ENCODE measurements at places on chromosomes 3 and 15.

- DNase-seq: no peak
These were observed 184.6 kb upstream of the CMC1 start for GRCh38 chr3:28056806-28057205.

GRCh38 chr3:143831208-143831607, 17.1 kb downstream of the SLC9A9 start:
- DNase-seq: no peak

DNA sequence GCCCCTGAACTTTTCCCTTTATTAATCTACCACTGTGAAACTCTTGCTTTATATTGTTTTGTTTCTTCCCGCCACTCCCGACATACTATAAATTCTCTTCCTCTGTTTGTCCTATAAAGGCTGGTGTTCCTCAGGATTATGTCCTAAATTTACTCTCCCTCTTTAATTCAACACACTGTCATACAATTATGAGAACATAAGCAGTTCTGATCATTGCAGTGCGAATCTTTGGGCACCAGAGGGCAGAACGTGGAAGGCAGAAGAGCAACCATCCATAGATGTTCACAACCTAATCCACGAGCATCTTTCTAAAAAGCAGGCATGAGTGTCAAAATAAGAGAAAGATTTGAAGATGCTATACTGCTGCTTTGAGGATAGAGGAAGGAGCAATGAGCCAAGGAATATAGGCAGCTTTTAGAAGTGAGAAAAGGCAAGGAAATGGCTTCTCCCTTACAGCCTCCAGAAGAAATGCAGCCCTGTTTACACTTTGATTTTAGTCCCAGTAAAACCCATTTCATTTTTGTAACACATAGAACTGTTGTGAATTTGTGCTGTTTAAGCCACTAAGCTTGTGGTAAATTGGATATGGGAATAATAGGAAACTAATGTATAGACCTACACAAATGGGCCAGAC, 179.4 kb downstream of the GBE1 start:
- DNase-seq: no peak

GRCh38 chr3:66800941-66801545, 197.1 kb upstream of the KBTBD8 start:
- no peak for DNase-seq

GRCh38 chr15:84595660-84596059, 5.1 kb upstream of the ZSCAN2 start:
- DNase-seq: no peak

DNA sequence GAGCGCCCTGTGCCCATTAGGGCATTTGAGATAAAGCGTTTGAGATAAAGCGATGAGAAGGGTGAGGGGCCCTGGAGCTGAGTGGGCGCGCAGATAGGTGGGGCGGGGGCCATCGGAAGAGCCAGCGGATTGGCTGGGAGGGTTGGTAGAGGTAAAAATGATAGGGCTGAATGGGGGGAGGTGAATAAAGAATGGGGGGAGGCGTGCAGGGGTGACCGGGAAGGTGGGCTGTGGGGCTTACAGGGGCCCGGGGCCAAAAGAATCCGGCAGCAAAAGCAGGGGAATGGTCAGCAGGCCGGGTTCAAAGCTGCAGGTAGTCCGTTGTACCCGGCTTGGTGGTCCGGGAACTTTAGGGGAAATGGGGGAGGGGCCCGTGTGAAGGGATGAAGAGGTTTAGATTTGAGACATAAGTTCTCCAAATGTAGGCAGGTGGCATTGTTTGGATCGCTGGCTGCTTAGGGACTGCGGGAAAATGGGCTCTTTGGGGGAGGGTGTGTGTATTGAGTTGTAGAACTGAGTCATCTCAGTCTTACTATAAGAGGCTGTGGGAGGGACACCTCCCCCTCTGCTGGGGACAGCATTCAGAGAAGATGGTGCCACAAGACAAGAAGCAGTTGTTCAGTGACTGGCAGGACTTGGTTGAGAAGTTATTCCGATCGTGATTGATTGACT, 610 bp downstream of the ARID3B start:
- peak; percentile 41 for DNase-seq

DNA sequence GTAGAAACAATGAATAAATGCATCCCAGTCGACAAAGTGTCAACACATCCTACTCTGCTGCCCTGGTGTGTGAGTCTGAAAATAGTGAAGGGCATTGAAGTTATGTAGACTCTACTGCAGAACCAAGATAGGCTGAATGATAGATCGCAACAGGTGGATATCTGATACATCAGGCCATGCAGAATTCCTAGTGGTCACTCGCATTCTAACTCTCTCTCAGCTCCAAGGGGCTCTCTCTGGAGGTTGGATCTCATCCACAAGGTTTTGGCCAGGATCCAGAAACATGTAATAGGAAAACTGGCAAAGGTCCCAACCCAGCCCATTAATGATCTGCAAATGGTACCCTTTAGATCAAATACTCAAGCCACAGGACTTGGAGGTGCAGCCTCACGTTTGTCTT, 514.1 kb downstream of the MAGI1 start:
- no peak for DNase-seq

DNA sequence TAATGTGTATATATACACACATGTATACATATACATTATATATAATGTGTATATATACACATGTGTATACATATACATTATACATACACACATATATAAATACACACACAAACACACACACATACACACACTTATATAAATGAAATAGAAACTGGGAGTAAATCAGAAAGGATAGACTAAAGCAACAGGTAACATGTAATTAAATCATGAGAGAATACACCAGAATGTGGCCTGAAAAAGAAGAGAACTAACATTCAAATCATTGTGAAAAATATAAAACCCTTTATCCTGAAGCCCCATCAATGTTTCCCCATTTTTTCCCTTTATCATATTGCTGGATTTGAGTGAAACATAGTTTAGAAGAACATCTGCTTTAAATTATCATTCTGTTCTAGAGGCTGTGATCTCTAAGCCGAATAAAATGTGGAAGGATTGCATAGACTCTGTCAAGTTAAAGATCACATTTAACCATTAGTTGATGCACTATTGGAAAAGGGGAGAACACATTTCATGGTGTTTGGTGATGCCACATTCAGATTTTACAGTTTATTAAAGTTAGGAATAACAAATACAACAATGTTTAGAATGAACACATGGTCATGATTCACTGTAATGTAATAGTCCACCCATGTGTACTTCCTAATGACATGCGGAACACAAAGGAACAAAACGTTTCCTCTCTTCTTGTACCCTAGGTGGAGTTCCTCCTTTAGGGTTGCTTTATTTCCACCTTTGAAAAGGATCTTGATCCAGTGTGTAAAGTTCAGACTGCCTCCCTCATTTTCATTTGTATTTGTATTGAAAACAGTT, 12.5 kb upstream of the THRB start:
- no peak for DNase-seq

DNA sequence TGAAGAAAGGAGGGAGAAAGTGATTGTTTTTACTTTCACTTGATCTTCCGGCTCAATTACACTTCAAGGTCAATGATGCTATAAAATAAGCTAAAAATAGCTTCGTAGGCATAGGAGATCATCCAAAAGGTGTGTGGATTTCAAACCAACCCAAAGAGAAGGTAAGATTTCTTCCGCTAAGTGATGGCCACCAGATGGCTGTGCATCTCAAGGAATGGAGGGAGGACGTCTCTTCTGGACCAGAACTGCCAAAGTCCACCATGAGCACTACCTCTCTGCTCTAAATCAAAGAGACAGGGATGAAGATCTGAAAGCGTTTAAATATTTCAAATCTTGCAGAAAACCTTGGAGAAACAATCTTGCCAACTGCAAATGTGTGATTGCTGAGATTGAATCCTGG, 199.1 kb upstream of the ZPLD1 start:
- DNase-seq: no peak

GRCh38 chr3:10551821-10552630, 46.6 kb upstream of the ATP2B2 start:
- peak; percentile 62 for DNase-seq

DNA sequence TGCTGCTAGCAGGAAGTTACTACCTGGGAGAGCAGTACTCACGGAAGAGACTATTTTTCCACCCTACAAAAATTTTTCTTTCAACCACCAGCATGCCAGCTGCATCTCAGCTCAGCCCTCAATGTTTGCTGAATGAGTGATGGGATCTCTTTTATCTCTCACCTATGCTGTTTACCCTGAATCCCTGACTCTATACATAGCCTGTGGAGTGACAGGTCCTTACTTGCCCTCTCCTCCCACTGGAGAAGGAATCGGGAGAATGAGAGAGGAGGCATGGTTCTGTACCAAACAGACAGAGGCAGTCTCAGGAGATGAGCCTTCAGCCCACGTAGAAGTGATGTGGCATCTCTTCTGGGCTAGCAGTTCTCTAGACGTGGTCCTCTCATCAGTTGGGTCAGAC, 6.7 kb upstream of the DGKG start:
- DNase-seq: no peak

DNA sequence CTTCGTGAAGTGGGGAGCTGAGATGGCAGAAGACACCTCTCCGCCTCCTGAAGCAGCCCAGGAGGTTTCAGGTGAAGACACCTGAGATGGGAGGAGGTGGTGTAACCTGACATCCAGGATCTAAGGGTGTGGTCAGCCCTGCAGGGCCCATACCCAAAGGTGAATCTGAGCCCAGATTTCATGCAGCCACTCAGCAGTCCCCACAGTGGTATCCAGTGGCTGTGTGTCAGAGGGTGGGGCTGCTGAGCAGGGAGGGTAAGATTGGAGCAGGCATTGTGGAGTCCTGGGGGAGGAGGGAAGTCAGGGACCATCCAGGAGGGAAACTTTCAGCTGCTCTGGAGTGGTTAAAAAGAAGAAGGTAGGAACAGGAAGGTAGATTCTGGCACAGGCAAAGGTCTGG, 46.0 kb upstream of the SMAD6 start:
- no peak for DNase-seq

DNA sequence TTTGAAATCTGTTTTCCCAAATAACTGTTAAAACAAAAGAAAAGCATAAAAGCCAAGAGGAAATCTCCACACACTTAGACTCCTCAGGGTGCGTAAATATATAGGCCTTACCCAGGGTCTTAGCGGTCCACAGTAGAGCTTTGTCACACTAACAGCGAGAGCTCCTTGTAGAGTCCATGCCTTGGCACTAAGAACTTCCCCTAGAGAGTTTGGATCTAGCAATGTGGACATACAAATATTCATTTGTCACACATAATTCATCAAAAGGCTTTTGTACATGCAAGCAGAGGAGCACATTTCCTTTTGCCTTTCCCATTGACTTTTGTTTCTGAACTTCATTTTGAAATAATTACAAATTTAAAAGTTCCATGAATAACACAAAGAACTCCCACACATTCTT, 11.0 kb upstream of the SLMAP start:
- no peak for DNase-seq

GRCh38 chr3:126668450-126669401, 13.8 kb upstream of the TXNRD3 start:
- no peak for DNase-seq

DNA sequence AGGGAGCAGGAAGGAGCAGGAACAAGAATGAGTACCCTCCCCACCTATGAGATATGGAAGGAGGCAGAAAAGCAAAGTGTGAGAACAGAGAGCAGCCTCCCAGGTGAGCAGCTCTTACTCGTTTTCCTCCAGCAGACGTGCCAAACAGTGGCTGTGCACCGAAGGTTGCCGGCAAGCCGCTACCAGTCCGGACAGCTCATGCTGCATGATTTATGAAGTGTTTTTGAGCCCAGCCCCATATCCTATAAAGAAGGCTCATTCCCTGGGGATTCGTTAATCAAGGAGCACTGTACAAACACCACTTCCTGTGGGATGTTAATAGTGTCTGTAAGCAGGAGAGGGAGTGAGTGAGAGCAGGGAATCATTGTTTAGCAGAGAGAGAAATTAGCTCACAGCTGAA, 118.3 kb upstream of the FOXB1 start:
- no peak for DNase-seq

GRCh38 chr15:68503791-68504680, 72.1 kb upstream of the ITGA11 start:
- DNase-seq: no peak

GRCh38 chr15:96851613-96852012, 521.1 kb downstream of the NR2F2 start:
- no peak for DNase-seq

DNA sequence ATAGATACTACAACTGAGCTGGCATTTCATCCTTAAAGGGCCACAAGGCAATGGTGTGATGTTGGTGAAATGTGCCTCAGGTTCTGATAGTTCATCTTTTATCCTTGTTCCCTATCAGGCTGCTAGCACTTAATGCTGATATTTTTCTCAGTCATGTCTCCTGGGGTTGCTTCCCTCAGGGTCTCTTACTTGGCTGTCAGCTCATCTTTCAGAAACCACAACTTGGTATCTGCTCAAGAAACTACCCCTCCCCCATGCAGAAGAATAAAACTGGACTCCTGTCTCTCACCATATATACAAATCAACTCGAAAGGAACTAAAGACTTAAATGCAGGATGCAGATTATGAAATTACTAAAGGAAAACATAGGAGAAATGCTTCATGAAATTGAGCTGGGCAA, 308.1 kb downstream of the CHST2 start:
- DNase-seq: no peak

DNA sequence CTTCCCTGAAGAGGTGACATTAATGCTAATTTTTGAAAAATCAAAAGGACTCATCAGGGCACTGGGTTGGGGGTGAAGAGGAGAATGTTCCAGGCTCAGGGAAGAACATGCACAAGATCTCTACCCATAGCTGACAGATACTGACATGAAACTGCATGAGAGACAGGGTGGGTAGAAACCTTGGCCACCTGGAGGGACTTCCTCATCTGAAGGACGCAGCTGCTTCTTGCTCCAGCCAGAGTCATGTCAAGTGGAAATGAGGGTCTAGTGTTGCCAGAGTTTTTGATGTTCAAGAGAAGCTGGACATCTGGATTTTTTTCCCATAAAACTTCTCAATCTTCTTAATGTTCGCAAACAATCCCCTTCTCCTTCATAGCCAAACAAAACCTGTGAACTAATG, 29.7 kb downstream of the AMOTL2 start:
- DNase-seq: no peak

DNA sequence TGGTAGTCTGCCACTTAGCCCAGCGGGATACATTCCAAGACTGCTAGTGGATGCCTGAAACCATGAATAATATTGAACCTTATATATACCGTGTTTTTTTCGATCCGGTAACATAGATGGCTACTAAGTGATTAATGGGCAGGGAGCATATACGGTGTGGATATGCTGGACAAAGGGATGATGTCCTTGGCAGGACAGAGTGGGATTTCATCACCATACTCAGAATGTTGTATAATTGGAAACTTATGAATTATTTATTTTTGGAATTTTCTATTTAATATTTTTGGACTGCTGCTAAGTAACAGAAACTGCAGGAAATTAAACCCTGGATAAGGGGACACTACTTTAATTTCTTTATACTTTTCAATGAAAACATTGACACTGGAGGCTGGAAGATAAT, 53.2 kb downstream of the ASTE1 start:
- no peak for DNase-seq

GRCh38 chr3:97937205-97937604, 35.0 kb downstream of the RIOX2 start:
- no peak for DNase-seq

All from stimulated activated CD8-positive, alpha-beta memory T cell treated with anti-CD3 and anti-CD28 coated beads, Interleukin-7, amount 100 ng/mL, for 1 hour (primary cell).